ENCODE measurements at places on chromosomes 16 and 17.

DNA sequence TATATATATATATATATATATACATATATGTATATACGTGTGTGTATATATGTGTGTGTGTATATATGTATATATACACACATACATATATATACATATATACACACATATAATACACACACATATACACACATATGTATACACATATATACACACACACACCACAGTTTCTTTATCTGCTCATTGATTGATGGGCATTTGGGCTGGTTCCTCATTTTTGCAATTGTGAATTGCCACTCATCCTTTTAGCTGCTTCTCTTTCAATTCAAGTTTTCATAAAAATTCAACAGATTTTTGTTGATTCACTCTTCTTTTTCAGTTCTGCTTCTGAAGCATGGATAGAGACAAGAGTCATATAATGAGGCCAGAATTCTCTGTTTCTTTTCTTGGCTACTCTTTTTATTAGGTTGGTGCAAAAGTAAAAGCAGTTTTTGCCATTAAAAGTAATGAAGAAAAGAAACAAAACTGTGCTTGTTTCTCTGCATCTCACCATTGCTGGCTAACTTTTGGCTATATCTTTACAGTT is 44.5 kb downstream of the SLFN5 start:
- no peak for DNase-seq

GRCh38 chr16:86316967-86317812 is 193.1 kb upstream of the FOXF1 start:
- DNase-seq = no peak

- DNase-seq = no peak
These were observed 158.1 kb upstream of the ASIC2 start for GRCh38 chr17:33451221-33451620.

- DNase-seq = no peak
These were observed 207.6 kb downstream of the NPIPB11 start for GRCh38 chr16:29198731-29199521.

GRCh38 chr17:31067691-31068184 is 27.0 kb upstream of the NF1 start:
- no peak for DNase-seq

GRCh38 chr17:1227917-1228780 is 42.1 kb upstream of the BHLHA9 start:
- no peak for DNase-seq

DNA sequence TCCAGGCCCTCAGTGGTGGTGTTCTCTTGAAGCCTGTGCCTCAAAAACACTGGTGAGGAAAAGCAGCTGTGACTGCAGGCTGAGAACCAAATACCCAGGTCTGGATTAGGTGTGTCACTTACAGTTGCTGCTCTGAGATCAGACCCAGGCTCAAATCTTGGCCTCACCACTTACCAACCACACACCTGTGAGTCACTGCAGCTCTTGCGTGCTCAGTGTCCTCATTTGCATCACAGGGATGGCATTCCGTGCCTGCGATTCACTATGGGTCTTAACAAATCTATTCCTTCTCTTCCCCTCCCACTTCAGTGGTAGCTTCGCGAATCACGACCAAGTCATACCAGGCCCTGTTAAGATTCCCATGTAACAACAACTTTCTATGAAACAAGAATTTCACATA is 233.4 kb upstream of the HSBP1 start:
- no peak for DNase-seq

DNA sequence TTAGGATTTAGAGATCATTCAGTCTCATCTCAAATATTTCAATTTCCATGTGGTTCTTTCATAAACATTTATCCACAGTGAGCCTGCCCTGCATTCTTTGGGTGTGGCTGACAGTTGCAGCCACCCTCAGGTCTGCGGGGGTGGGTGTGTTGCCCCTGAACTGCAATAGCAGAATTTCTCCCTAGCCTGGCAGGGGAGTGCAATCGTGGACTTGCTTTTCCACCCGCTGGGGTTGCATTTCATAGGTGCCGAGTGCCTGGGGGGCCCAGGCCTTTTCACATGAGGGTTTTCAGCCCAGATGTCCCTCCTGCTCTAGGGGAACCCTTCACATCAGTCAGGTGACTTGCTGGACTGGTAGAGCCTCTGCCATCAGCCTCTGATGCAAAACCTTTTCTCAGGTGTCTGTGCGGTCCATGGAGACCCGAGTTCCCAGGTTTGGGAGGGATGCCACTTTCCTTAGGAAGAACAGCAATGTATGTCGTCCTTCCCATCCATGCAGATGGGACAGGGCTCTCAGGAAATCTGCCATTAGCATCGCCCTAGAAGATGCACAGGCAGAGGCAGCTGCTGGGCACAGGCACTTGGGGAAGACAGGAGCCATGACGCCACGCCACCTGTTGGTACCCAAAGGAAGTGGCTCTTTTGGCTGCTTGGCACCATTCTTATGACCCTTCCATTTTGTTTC is 2.4 kb upstream of the USP36 start:
- DNase-seq = peak; percentile 74

GRCh38 chr17:1597861-1598342 is 30.7 kb downstream of the SLC43A2 start:
- no peak for DNase-seq

GRCh38 chr17:73363442-73364154 is 51.8 kb upstream of the CDC42EP4 start:
- DNase-seq = no peak

GRCh38 chr16:20791923-20792612 is 14.2 kb downstream of the ERI2 start:
- DNase-seq = no peak

GRCh38 chr17:5583426-5584382 is 605 bp downstream of the NLRP1 start:
- no peak for DNase-seq

DNA sequence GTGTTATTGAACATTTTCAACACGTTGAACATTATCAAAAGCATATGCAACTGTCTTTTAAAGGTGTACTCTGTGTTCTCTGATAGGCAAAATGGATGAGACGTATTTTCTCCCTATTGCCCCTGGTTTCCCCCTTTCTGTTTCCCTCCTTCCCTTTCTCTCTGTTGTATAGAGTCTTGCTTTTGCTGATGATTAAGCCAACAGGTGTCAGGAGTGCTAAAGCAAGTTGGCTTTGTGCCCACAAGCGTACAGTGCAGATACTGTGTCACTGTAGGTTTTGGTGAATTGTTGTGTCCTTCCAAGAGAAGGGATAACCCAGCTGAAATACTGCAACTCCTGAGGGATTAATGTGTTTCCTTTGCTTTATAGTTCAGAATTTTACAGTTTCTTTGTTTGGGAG is 74.4 kb downstream of the COX10 start:
- DNase-seq = peak; percentile 62

- DNase-seq = no peak
These were observed 183.0 kb downstream of the RBFOX3 start for GRCh38 chr17:79427621-79428539.

GRCh38 chr17:38980490-38981217 is 13.5 kb upstream of the FBXO47 start:
- no peak for DNase-seq

GRCh38 chr17:68273722-68274121 is 17.2 kb downstream of the SLC16A6 start:
- no peak for DNase-seq

GRCh38 chr17:15081008-15081407 is 184.1 kb downstream of the PMP22 start:
- DNase-seq = no peak

Measured in NCI-H1436 (cell line).